Activated T-cell treated with anti-CD3 and anti-CD28 coated beads for 24 hours (primary cell): ENCODE measurements at places on chromosomes 3 and 15.

GRCh38 chr3:114327665-114328064 is 33.8 kb downstream of the TIGIT start:
- DNase-seq = no peak

GRCh38 chr3:46386205-46386604 is 15.5 kb downstream of the CCR5 start:
- DNase-seq = no peak

DNA sequence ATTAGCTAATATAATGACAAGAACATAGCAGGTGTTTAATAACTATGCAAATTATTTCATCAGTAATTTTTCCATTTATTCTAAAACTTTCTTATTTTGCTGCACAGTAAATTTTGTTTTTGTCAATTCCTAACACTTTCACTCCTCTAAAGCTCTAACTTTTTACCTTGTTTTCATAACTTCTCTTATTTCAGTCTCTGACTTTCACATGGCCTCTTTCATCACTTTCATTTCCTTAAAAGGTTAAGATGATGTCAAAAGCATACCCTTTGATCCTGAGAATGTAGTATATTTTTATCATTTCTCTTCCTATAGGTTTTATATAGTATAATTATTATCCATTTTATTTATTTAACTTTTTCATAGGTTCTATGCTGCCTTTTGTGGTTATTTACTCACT is 1325.8 kb upstream of the ALCAM start:
- no peak for DNase-seq

- DNase-seq = no peak
These were observed 41.6 kb upstream of the ROPN1 start for GRCh38 chr3:124033360-124034015.
